ENCODE measurements at places on chromosomes 2 and 18. TPM values are rescaled to one million over a fixed set of nuclear protein-coding genes. Genes with fewer than 3 reads are reported as not detected.

GRCh38 chr2:23359631-23360567 lies 25.1 kb upstream of the KLHL29 start:
- no peaks in the 10 kb centered on the region for H3K27me3 ChIP-seq
- H3K4me1 ChIP-seq: no peaks in the 10 kb centered on the region
- no peak overlapping the region for H3K4me3 ChIP-seq

DNA sequence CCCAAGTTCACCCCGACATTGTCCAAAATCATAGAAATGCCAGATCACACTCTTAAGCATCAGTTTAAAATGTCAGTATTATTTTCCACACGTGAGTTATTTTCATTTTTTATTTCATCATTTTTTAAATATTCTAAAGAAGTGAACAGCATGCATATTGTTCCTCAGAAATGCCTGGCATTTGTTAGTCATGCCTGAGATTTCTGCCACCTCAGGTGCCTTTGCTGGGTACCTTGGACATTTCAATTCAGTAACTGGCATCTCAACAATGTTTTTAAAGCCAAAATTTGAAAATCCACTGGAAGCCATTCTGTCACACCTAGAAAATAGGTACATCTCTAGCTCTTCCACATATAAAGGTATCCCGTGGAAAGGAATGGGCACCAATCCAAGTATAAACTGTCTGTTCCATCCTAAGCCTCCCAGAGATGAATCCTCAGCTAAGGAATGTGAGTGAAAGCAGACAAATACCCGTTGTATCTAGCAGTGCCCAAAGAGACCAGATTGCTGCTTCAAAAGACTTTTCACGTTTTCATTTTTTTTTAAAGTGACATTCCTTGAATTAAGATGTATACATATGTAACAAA lies 159.8 kb downstream of the ZNF385B start:
- H3K27ac ChIP-seq: peak overlapping the region; percentile 36
- H3K36me3 ChIP-seq: no peaks in the 10 kb centered on the region
- peak overlapping the region; percentile 33 for H3K4me3 ChIP-seq
- no peaks in the 10 kb centered on the region for H3K4me1 ChIP-seq
- no peak for DNase-seq

Gene MEIS1
- 16.9 TPM for polyA plus RNA-seq

DNA sequence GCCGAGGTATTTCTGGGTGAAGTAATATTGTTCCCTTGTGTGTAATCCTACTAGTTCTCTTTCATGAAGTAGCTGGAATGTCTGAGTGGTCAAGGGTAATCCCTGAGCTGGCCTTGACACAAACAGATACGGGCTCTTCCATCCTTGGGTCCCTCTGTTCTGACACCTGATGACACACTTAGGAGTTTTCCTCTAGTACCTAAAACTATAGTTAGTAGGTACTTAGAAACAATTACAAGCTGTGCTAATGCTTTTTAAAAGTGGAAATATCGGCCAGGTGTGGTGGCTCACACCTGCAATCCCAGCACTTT lies 59.2 kb upstream of the IL1R1 start:
- H3K4me1 ChIP-seq: no peaks in the 10 kb centered on the region
- H3K36me3 ChIP-seq: no peaks in the 10 kb centered on the region
- DNase-seq: no peak
- no peaks in the 10 kb centered on the region for H3K27me3 ChIP-seq

DNA sequence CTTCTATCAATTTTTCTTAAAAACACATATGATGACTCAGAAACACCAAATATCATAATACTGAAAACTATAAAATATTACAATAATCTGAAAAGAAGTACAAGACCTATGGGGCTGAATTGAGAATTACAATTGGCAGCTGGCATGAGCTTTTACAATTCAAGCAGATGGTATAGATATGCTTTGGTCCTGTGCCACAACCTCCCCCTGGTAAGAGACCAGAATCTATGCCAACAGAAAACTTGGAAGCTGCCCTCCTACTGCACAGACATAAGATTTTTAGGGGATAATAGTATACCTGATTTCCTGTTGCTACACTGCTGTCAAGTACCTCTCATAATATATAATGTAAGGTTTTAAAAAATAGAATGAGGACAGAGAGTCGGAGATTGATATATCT lies 46.8 kb upstream of the CDH7 start:
- H3K27me3 ChIP-seq: no peaks in the 10 kb centered on the region
- H3K27ac ChIP-seq: no peak overlapping the region
- no peaks in the 10 kb centered on the region for H3K36me3 ChIP-seq
- no peak overlapping the region for H3K4me3 ChIP-seq
- no peaks in the 10 kb centered on the region for H3K4me1 ChIP-seq

- H3K27me3 ChIP-seq: peaks cover 64% of the 10 kb centered on the region
- H3K4me1 ChIP-seq: no peaks in the 10 kb centered on the region
- no peak for DNase-seq
These were observed 27.3 kb upstream of the MAL start for GRCh38 chr2:94997981-94998930.

GRCh38 chr2:168710754-168711467 lies 91.5 kb upstream of the NOSTRIN start:
- H3K27ac ChIP-seq: no peak overlapping the region
- H3K36me3 ChIP-seq: no peaks in the 10 kb centered on the region
- H3K4me1 ChIP-seq: peaks cover 3% of the 10 kb centered on the region
- no peak for DNase-seq
- H3K4me3 ChIP-seq: no peak overlapping the region

- no peak overlapping the region for H3K27ac ChIP-seq
- no peaks in the 10 kb centered on the region for H3K36me3 ChIP-seq
- no peak overlapping the region for H3K4me3 ChIP-seq
- DNase-seq: no peak
These were observed 196.9 kb downstream of the THSD7B start for GRCh38 chr2:136962105-136962725.

GRCh38 chr2:196259507-196260481 lies 88.4 kb upstream of the STK17B start:
- no peaks in the 10 kb centered on the region for H3K36me3 ChIP-seq
- H3K27me3 ChIP-seq: no peaks in the 10 kb centered on the region
- H3K27ac ChIP-seq: peak overlapping the region; percentile 68
- no peak overlapping the region for H3K4me3 ChIP-seq
- DNase-seq: no peak

GRCh38 chr18:54673936-54674335 lies 82.9 kb downstream of the DYNAP start:
- H3K4me1 ChIP-seq: no peaks in the 10 kb centered on the region
- no peaks in the 10 kb centered on the region for H3K36me3 ChIP-seq
- no peak overlapping the region for H3K27ac ChIP-seq
- H3K4me3 ChIP-seq: no peak overlapping the region

DNA sequence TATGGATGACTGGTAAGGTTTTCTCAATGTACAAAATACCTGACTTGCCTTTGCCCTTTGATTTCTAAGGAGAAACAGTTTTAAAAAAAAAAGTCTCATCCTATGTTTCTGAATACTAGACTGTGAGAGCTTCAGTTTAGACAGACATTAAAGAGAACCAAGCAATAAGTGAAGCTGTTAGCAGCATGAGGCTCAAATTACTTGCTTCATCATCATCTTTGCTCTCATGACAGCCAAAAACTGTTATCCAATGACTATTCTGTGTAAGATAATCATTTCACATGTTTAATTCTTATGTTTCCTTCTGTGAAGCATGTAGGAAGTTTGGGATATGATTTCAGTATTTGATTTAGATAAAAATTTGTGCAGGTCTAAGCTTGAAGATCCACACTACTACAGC lies 129.2 kb downstream of the COMMD1 start:
- H3K36me3 ChIP-seq: no peaks in the 10 kb centered on the region
- no peak for DNase-seq
- no peak overlapping the region for H3K27ac ChIP-seq
- no peak overlapping the region for H3K4me3 ChIP-seq

GRCh38 chr2:62871506-62871905 lies 166.0 kb downstream of the EHBP1 start:
- no peak overlapping the region for H3K27ac ChIP-seq
- no peak for DNase-seq
- H3K4me3 ChIP-seq: no peak overlapping the region
- no peaks in the 10 kb centered on the region for H3K27me3 ChIP-seq

Gene ATP6V1C2
- polyA plus RNA-seq: 0.06 TPM

Gene OBSL1
- 93.0 TPM for polyA plus RNA-seq

DNA sequence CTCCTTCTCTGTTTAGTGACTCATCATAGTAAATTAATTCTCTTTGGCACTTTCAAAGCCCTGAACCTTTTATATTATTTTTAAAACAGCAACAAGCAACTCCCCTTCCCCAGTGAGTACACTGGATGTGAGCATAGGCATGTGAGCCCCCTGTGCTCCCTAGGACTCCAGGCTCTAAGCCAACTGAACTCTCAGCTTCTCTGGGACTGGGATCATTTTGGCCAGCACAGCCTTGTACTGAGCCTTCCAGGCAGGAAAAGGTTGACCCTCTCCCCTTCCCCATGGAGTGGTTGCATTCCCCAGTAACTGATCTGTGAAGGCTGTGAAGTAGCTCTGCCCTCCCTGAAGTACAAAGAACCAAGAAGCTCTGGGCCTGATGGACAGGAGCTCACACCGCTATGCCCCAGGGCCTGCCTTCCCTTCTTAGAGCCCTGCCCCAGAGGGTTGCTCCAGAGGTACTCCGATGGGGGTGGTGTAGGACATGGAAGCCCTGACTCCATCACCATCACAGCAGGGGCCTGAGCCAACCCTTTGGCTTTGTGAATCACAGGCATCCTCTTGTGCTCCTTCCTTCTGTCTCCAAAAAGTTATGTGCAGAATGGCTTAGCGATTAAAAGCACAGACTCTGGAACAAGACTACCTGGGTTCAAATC lies 57.8 kb downstream of the ADD2 start:
- H3K4me3 ChIP-seq: no peak overlapping the region
- H3K27me3 ChIP-seq: no peaks in the 10 kb centered on the region
- H3K36me3 ChIP-seq: no peaks in the 10 kb centered on the region
- no peaks in the 10 kb centered on the region for H3K4me1 ChIP-seq
- DNase-seq: no peak

Gene AOX1
- polyA plus RNA-seq: 4.6 TPM

DNA sequence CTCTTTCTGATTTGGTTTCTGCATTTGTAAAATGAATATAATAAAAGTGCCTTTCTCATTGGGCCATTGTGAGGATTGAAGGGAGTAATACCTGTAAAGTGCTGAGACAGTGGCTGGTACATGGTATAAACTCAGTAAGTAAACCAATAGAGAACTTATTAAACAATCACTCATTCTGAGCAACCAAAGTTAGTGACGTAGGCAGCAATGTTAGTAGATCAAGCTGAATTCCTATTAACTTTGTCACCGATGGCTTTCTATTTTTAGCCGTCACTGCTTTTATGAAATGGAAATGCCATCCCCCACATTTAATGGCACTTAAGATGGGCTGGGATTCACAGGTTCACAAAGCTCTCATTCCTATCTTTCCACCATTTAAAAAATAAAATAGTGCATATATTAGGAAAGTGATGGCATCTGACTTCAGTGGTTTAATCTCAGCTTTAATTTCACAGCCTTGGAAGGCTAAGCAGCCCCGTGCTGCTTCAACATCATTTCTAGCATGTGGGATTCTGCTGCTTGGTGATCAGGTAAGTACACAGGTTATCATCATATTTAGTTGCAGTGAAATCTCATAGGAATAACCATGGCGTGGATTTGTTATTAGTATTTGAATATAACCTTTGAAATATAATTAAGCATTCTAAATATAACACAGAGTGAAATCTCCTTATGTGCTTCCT lies 17.6 kb upstream of the PPP4R1 start:
- no peak for DNase-seq
- H3K36me3 ChIP-seq: no peaks in the 10 kb centered on the region
- no peaks in the 10 kb centered on the region for H3K27me3 ChIP-seq
- no peaks in the 10 kb centered on the region for H3K4me1 ChIP-seq

Gene ACKR3
- polyA plus RNA-seq: not detected

GRCh38 chr2:31919499-31919898 lies 91.3 kb downstream of the MEMO1 start:
- peaks cover 2% of the 10 kb centered on the region for H3K4me1 ChIP-seq
- H3K27ac ChIP-seq: no peak overlapping the region
- DNase-seq: no peak
- H3K27me3 ChIP-seq: no peaks in the 10 kb centered on the region
- no peak overlapping the region for H3K4me3 ChIP-seq
- H3K36me3 ChIP-seq: peaks cover 38% of the 10 kb centered on the region

Gene COL6A3
- polyA plus RNA-seq: 18.5 TPM

DNA sequence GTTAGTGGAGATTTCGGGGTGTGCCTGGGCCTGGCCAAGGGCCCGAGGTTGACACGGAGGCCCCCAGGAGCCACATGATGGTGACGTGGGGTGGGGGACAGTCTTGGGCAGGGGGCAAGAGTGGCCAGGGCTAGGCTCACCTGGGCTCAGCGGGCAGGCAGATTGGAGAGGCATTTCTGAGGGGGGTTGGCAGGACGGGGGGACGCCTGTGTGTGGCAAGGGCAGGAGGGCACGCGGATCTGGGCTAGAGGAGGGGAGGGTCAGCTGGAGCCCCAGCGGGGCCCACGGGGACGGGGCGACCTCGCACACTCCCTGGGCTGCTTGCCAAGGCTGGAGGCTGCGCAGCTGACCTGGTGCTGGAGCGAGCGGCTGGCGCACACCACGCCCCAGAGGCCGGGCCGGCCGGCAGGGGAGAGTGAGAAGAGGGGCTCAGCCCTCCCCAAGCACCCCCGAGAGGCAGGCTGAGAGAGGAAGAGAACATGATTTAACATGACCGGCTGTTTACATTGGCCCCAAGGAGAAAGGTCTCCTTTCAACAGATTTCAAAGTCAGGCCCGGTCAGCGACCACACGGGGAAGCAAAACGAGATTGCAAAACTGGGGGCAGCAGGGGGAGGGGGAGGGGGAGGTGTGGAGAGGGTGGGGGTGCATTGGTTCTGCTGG lies 38.0 kb upstream of the SNED1 start:
- no peak overlapping the region for H3K27ac ChIP-seq
- peak; percentile 93 for DNase-seq
- H3K36me3 ChIP-seq: no peaks in the 10 kb centered on the region
- H3K4me3 ChIP-seq: no peak overlapping the region

DNA sequence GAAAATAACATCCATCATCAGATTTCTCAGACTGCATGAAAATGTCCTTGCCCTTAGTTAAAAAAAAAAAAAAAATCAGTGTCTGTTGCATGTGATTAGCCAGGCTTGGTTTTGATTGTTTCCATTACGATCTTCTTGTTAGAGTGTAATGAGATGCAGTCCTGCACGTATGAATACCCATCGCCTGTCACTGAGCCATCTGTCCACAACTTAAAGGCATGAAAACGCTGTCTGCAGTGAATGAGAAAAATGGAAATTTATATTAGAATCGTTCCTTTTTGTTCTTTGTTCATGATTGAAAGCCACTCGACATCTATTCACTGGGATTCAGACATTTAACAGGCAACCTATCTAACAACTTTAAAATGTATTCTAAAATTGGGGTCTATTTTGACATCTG lies 521.7 kb upstream of the SPHKAP start:
- no peaks in the 10 kb centered on the region for H3K36me3 ChIP-seq
- H3K4me1 ChIP-seq: no peaks in the 10 kb centered on the region
- DNase-seq: peak; percentile 47
- no peak overlapping the region for H3K4me3 ChIP-seq

GRCh38 chr18:78859686-78860085 lies 119.9 kb upstream of the SALL3 start:
- H3K36me3 ChIP-seq: no peaks in the 10 kb centered on the region
- no peak for DNase-seq
- H3K4me1 ChIP-seq: no peaks in the 10 kb centered on the region
- H3K4me3 ChIP-seq: no peak overlapping the region

GRCh38 chr2:203880557-203881125 lies 13.1 kb downstream of the CTLA4 start:
- H3K36me3 ChIP-seq: no peaks in the 10 kb centered on the region
- no peaks in the 10 kb centered on the region for H3K27me3 ChIP-seq
- no peak overlapping the region for H3K27ac ChIP-seq
- H3K4me1 ChIP-seq: no peaks in the 10 kb centered on the region
- no peak overlapping the region for H3K4me3 ChIP-seq
- no peak for DNase-seq

Data from SK-N-SH (cell line).